ENCODE measurements at places on chromosomes 7 and 10.

DNA sequence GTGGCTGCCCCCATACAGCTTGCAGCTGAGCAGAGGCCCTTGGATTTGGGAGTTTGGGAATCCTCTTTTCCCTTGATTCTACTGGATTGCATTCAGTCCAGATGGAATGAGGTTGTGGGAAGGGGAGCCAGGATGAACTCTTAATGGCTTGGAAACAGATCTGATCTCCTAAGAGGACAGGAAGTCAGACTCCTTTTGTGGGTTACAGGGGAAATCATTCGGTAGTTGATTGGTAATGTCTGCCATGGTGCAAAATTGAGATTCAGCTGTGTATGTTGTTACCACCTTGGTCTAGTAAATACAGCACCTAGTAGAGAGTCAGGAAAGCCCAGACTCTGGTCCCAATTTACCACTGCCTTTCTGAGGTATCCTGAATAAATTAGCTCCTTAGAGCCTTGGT, 144.2 kb upstream of the TNRC18 start:
- no peak for DNase-seq

GRCh38 chr7:128167791-128168666, 73.0 kb upstream of the LEP start:
- no peak for DNase-seq

DNA sequence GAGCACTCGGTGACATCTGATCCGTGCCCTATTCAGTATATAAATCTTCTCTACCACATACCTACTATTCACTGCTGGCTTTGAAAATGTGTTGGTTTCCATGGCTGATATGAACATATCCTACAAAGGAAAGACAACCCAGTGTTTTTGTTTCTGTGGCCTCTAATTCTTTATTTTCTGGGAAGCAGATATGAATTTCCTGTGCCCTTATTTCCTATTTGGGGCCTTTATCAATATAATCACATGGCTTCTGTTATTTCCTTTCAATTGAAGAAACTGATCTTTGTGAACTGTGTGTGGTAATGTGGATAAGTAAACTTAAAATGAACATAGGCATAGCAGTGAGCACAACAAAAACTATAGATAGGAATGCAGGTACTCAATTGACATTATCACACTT, 10.6 kb downstream of the CCNJ start:
- DNase-seq = no peak

DNA sequence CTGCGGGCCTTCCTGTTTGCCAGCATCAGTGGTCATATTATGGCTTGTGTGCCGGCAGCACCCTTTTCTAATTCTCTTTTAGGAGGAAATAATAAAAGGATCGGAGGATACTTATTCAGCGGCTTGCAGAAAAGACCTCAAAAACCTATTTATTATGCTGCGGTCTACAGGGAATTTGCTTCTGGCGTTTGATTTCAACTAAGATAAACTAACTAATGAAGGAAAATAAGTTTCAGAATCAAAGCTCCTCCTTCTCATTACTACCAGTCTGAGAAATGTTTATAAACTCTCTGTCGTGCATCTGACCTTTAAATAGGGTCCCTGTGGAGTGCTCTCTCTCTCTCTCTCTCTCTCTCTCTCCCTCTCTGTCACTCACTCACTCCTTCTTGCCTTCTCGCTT, 335.0 kb upstream of the GLI3 start:
- no peak for DNase-seq

- DNase-seq = no peak
Measured at GRCh38 chr10:113167702-113168101, 217.7 kb downstream of the TCF7L2 start.

GRCh38 chr10:35092851-35093250, 2.7 kb upstream of the CUL2 start:
- DNase-seq = no peak

- DNase-seq = no peak
Measured at GRCh38 chr7:68718097-68718551, 880.2 kb upstream of the AUTS2 start.

DNA sequence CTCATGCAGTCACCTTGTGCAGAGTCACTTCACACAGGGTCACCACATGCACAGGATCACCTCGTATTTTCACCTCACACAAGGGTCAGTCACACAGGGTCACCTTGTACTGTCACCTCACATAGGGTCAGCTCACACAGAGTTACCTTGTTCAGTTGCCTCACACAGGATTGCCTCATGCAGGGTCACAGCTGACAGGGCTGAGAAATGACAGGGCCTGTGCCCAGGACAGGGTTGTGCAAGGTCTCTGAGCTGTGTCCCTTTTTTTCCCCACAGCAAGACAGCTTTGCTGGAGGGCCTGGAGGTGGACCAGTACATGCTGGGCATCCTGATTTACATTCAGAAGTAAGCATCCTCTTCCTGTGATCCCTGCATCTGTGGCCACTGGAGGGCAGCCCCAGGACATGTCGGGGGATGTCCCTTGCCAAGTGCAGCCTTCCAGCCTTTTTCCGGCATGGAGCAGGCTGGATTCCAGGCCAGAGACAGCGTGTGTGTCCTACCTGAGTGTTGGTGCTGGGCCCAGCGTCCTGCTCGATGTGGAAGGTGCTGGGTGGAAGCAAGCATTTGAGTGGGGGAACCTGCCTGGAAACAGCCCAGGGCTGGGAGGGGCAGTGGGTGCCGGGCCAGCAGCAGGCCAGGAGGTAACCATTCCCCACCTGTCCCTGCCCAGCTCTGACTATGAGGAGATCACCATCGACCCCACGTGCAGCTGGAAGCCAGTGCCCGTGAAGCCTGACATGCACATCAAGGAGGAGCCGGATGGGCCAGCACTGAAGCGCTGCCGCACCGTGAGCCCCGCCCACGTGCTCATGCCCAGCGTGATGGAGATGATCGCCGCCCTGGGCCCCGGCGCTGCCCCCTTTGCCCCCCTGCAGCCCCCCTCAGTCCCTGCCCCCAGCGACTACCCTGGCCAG, 16.3 kb downstream of the ZMIZ2 start:
- DNase-seq = no peak

- DNase-seq = no peak
Measured at GRCh38 chr10:110011681-110012080, 3.9 kb downstream of the ADD3 start.

DNA sequence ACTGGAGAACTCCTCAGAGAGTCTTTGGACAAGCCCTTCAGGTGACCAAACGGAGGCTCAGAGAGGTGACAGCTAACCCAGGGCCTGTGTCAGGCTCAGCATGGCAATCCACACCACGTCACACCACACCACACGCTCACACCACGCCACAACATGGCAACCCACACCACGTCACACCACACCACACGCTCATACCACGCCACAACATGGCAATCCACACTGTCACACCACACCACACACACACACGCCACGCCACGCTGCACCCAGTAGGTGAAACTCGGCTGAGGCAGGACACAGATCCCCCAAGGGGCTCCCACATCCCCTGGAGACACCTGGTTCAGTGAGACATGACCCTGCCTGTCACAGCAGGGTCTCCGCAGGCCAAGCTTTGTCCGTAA, 107.3 kb downstream of the PDGFA start:
- DNase-seq = no peak

GRCh38 chr10:114346176-114347031, 57.9 kb downstream of the AFAP1L2 start:
- no peak for DNase-seq

DNA sequence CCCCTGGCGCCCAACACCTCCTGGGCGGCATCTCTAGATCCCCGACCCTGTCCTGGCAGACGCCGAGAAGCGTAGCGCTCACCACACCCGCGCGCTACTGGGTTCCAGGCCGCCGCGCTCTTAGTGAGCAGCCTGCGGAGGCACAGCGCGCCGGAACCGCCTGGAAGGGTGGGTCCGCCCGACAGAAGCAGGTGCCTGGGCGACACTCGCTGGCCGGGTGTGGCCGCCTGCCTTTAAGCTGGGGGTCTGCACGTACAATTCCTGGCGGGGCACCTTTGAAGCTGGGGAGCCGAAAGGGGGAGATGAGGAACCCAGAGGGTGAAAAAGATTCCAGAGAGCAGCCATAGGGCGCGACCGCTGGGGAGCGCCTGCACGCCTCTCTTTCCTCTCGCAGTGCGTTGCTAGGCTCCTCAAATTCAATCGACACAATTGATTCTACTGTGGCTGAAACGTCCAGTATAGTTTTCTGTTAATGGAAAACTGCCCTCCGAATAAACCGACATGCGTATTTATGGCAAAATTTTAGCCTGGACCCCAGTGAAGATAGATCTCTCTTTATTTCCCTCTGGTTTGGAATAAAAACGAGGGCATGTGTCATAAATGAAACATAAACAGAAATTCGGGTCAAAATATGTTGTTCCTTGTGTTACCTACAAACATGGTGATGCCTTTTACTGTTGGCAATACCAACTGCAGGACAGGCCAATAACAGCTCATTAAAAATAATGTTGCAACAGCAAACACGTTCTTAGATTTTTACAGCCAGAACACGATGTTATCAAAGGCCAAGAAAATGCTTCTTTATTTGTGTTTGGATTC, 4.6 kb downstream of the HMX3 start:
- DNase-seq = no peak

- no peak for DNase-seq
Measured at GRCh38 chr7:103613655-103614642, 167.9 kb upstream of the SLC26A5 start.

GRCh38 chr10:79149662-79150443, 81.1 kb downstream of the ZMIZ1 start:
- no peak for DNase-seq

GRCh38 chr7:39085590-39086049, 107.9 kb downstream of the POU6F2 start:
- DNase-seq = no peak

DNA sequence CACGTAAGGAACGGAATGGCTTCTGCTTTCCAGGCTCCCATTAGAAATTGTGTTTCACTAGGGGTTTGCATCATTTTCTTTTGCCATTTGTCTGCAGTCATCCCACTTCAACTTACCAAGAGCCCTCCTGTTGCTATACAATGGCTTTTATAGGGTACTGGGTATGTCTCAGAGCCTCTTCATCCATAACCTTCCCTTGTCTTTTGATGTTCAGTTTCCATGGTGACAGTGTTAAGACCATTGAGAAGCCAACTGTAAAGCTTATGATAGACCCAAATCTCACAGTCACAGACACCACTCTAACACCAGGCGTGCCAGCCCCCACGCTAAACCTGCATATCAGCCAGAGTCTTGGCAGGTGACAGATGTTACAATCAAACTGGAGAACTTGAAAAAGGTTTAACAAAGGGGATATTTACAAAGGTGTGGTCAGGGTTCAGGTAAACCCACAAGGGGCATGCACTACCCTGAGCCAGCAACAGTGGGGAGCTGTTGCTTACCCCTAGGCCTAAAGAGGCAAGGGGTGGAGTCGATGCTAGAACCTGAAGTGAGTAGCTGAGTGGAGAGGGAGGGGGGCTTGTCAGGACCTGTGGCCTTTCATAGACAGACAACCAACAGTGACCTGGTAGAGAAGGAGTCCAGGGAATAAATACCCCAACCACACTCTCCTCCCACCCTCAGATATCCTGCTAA, 53.2 kb upstream of the ABLIM1 start:
- DNase-seq = no peak

DNA sequence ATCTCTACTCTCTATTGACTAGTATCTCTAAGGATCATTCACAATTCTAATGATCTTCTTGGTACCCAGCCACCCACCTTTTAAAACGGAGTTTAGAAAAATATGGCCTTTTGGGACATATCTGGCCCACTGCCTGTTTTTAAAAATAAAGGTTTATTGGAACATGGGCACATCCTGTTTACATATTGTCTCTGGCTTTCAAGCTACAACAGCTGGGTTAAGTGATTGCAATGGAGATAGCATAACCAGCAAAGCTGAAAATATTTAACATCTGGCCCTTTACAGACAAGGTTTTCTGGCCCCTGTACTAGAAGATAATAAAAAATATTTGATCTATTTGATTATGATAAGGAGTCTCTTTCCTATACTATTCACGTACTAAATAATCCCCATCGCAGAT, 232.4 kb upstream of the RHOBTB1 start:
- DNase-seq = no peak

Measured in NCI-H1048 (cell line).